ENCODE measurements at places on chromosomes 5 and 9.

DNA sequence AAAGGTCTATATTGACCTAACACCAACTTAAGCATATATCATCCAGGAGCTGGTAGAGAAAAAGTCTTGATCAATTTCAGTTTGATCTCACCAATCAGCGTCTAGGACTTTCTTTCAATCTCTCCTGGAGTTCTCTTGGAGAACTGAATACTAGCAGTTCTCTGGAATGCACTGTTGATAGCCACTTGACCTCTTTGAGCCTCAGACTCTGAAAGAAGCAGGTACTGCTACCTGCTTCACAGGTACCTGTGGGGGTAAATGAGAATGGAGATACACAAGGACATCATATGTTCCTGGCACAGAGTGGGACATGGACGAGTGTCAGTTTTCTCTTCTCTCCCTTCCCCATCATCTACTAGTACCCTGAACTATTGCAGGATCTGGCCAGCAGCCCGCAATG lies 16.0 kb downstream of the CMYA5 start:
- no peak for DNase-seq

- DNase-seq: no peak
These were observed 122.3 kb upstream of the CCDC112 start for GRCh38 chr5:115418788-115419187.

GRCh38 chr5:22354956-22355355 lies 498.2 kb downstream of the CDH12 start:
- DNase-seq: no peak

DNA sequence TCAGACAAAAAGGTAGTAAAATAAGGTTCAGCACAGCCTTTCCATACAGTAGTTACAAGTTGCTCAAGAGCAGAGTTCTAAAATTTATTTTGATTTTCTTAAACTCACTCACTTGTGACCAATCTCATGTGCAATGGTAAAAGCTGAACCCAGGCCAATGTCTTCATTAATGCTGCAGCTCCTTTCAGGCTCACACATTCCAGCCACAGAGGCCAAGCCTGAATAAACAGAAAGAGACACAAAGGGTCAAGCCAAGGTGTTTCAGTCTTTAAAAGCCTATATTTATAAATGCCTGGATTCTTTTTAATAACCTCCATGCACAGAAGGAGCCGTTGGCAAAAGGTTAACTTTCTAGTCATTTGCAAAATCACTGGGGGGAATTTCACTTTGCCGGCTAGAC lies 152.5 kb downstream of the ADAMTS6 start:
- DNase-seq: no peak

DNA sequence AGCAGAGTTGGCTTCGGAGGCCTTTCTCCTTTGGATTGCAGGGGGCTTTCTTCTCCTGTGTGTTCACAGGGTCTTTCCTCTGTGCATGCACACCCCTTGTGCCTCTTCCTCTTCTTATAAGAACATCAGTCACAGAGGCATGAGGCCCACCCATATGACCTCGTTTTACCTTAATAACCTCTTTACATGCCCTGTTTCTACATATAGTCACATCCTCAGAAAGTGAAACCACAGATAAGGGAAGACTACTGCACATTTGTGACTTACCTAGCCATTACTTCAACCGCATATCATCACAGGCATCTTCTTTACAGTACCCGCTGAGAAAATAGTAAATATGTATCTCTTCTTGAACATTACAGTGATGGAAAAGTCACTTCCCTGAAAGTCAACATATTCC lies 204.9 kb upstream of the TARS1 start:
- no peak for DNase-seq

GRCh38 chr5:83946516-83946915 lies 225.9 kb upstream of the HAPLN1 start:
- no peak for DNase-seq

GRCh38 chr5:94849821-94850736 lies 231.6 kb downstream of the SLF1 start:
- no peak for DNase-seq

DNA sequence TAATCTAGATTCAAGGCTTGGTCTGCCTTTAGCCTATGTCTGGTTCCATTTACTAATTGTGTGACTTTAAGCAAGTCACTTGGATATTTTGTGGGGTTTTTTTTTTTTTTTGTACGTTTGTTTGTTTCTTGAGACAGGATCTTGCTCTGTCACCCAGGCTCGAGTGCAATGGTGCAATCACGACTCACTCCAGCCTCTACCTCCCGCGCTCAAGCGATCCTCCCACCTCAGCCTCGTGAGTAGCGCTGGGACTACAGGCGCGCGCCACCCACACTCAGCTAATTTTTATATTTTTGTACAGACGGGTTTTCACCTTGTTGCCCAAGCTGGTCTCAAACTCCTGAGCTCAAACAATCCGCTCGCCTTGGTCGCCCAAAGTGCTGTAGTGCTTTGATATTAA lies 1.1 kb upstream of the PFDN1 start:
- no peak for DNase-seq

GRCh38 chr9:76655971-76656370 lies 108.3 kb upstream of the PCA3 start:
- DNase-seq: no peak

DNA sequence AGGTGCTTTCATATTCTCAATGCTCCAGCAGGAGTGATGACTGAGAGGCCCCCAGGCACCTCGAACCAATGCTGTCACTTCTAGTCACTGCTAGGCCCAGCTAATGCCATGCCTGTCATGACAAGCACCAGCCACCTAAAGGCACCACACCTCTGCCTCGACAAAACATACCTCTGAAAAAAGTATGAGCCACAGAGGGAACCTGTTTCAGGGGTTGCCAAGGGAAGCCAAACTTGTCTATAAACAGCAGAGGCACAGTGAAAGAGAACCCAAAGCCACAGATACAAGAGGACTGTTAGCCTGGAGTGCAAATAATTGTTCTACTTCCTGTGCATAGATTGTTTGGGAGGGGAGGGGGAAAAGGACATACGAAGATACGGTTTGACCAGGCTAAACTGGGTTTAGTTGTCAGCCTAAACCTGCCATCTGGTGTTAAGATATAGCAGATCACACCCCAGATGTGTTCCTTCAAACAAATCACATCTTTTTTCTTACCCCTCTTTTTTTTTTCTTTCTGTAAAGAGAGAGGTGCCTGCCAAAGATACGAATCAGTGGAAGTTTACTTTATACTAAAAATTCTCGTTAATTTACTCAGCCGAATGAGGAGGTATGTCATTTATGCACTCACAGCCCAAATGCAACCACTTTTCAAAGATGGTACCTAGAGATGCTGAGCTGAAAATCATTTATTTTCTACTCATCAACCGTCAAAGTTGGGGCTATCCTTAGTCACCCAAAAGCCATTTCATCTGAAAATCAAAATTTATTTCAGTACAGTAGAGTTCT lies 45.7 kb downstream of the BNC2 start:
- no peak for DNase-seq

DNA sequence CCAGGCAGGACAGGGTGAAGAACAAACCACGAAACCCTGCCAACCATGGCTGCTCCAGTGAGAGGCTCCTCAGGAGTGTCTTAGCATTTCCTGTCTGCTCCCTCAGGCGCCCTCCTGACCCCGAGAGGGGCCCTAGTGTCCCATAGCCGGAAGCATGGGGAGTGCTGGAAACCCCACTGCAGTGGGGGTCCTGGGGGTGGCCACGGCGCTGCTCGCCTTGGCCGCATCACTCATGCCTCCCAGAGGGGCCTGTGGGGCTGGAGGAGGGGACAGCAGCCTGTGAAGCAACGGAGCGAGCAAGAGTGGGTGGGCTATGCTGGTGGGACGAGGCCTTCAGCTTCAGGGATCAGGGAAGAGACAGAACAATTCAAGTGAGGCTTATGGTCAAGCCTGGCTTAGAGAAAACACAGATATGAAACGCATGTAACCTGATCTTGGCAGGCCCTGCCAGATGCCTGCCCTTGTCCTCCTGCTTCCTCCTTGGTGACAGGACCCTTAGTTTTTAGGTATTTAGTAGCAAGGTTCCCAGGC lies 219.1 kb downstream of the FANCC start:
- no peak for DNase-seq

- DNase-seq: peak; percentile 16
These were observed 230.9 kb downstream of the FANCC start for GRCh38 chr9:95086564-95086955.

DNA sequence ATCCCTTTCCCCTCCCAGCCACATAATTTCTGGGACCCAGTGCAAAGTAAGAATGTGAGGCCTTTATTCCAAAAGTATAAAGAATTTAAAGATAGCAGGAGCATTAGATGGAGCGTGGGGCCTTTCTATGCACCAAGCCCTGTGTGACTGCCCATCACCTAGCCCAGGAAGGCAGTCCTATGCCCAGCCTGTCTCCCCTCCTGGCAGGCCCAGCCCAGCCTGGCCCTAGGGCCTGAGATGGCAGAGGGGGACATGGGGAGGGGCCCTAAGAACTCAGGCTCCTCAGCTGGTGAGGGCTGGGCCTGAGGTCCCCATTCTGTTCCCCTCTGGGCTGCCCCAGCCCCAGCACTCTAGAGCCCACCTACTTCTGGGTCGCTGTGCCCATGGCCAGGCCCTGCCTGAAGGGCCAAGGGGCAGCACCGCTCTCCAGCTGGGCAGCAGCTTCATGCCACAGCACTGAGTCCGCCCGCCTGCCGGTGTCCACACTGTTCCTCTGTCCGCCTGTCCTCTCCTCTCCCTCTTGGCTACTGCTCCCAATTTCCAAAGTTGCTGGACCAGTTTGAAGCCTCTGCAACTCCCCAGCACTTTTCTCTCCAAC lies 995 bp upstream of the SLC23A1 start:
- no peak for DNase-seq

DNA sequence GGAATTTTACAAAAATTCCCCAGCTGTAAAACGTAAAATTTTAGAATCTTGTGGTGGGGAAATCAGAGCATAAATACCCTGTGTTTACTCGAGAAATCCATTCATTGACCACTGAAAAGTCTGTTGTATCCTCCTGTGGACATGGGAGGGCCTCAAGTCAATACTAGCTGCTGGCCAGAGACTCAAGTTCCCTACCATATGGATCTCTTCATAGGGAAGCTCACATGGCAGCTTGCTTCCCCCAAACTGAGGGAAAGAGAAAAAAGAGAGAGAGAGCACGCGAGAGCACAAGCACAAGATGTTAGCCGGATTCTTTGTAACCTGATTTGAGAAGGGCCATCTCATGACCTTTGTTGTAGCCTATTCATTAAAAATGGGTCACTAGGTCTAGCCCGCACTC lies 591.9 kb downstream of the LRRC70 start:
- no peak for DNase-seq

GRCh38 chr5:490116-491106 lies 33.8 kb downstream of the SLC9A3 start:
- DNase-seq: no peak

DNA sequence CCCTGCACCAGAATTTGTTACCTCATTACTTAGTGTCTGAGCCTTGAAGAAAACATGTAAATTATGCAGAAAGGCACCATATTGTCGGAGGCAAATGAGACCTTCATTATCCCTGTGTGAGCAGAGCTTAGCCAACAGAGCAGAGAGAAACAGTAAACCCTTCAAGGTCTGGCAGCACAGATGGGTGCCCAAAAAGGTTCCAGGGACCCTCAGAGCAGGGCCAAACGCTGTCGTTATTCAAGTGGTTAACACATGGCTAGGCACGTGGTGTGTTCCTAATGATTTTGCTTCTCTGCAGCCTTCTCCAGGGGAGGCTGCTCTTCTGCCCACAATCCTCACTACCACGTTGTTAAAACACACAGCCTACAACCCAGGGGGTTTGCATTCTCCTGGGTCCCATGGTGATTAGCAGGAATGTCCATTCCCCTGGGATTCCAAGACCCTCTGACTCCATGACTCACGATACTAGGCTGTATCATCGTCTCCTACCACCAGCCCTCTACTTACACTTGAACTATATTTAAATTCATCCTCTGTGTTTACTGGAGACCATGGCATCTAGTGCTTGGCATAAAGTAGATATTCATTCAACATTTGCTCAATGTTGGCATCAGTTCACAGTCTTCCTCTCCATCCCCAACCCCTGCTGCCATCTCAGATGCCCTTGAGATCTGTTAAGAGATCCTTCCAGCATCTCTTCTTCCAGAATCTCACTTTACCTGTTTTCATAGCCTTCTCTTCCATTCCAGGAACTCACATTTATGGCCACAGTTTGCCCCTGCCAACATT lies 174.5 kb upstream of the RAD23B start:
- no peak for DNase-seq

DNA sequence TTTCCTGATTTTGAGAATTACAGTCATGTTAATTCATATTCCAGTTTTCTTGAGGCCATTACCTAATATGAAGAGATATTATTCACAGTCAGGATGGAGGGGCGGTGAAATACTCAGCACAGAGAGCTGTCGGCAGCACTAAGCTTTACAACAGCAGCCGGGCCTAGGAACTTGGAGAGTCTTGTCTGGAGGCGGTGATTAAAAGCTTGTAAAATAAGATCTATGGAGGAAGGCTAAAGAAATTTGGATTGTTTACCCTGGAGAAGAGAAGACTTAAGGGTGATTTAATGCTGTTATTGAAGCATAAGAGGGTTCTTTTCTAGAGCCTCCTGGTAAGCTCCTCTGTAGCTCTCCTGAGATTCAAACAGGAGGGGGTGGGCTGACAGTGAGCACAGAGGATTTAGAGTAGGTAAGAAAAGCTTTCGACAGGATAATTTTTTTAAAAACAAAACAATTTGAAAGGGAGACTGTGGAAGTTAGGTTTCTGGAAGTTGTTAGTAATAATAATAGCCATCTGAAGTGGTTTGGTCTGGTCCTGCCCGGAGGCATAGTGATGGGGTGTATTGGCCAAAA lies 406.3 kb upstream of the ADAMTSL1 start:
- DNase-seq: no peak

DNA sequence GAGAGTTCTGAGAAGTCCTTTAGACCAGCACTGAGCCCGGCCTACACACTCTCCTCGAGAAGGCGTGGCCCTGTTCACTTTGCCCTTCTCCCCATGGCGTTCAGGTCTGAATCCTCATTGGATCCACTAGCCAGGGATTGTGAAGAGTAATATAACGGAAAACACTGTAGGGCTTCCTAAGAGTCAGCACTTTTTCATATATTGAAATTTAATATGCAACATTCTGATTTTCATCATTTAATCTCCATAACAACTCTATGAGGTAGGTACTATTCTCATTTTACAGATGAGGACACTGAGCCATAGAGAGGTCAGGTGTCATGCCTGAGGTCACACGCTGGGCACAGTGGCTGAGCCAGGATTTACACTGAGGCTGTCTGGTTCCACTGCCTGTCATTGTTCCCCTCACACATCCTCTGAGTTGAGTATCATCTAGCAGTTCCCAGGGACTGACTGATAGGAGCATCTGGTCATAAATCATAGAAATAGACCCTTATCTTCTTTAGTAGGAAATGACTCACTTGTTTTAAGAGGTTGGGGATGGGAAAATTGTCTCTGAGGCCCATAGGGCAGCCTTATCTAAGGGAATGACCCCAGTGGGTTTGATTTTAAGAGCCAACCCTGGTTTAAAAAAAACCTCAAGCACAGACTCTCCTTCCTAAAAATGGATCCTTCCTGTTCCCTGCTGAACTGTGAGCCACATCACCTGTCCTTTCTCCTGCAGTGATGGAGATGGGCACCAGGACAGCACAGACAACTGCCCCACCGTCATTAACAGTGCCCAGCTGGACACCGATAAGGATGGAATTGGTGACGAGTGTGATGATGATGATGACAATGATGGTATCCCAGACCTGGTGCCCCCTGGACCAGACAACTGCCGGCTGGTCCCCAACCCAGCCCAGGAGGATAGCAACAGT lies 41.2 kb downstream of the THBS4 start:
- no peak for DNase-seq

Data from dorsolateral prefrontal cortex (tissue), 122 donors.